ENCODE measurements at places on chromosomes 2 and 18. TPM values are rescaled to one million over a fixed set of nuclear protein-coding genes. Genes with fewer than 3 reads are reported as not detected.
A peak's percentile ranks its signal among the peaks of the same experiment; 100 is the strongest.

DNA sequence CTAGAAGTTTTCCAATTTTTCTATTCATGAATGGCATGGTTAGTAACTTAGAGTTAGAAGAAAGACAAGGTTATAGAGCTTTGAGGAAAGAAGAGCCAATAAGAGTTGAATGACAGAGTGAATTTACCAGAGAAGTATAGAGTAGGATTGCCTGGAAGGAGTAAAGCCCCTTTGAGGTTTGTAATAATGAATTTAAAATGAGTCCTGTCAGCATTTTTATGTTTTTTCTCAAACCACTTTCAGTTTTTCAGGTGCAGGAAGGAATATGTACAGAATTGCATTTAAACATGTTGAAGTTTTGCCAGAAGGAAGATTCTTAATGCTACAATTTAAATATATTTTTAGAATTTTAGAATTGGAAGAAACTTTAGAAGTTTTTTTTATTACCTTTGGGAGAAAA lies 408.3 kb downstream of the DSC3 start:
- DNase-seq = peak; percentile 43

- DNase-seq = no peak
These were observed 63.0 kb downstream of the MAPK4 start for GRCh38 chr18:50622865-50623393.

DNA sequence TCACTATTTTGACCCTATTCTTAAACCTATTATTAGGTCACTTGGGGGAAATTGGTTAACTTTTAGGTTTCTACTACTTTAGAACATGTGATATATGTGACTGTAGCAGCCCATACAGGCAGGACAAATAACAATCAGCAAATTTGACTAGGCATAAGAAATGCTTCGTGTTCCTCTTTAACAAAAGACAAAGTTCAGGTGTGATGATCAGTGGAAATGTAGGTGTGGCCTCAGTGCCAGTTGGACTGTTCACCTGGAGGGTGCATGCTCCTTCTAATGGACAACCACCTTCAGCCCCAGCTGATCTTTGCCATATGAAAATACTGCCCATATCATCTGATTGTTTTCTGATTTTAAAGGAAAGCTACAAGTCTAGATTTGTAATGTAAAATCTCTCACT lies 6.4 kb downstream of the PDK1 start:
- DNase-seq = no peak

- DNase-seq = no peak
These were observed 54.7 kb upstream of the FZD7 start for GRCh38 chr2:201978986-201979385.

DNA sequence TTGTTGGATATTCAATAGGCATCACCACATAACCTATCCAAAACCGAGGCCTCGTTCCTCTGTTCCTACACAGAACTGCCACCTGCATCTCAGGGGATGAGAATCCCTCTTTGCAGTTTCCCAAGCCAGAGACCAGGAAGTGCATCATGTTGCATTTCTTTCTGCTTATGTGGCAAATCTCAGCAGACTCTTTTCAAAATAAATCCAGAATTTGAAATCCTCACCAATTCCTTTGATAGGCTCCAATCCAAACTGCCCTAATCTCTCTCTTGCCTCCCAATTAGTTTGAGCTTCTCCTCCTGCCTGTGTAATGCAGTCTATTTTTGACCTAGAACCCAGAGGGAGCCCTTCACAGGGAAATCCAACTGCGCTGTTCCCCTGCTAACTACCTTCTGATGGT lies 215.5 kb downstream of the RNF144A start:
- no peak for DNase-seq

DNA sequence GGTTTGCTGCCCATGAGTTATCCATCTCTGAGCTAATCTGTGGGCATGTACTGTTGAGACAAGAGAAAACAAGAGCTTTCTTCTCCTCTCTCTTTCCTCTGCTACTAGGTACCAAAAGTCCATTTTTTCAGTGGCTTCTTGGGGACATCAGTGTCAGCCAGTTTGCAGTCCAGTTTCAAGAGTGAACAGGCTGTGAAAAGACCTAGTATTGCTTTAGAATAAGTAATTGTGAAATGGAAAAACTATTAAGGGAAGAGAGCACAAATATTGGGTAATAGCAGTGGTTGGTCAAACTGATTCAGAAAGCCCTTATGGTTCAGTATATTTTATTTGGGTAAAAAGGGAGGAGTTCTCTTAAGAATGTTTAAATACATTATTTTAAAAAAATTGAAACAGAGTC lies 33.0 kb upstream of the MEP1B start:
- no peak for DNase-seq

DNA sequence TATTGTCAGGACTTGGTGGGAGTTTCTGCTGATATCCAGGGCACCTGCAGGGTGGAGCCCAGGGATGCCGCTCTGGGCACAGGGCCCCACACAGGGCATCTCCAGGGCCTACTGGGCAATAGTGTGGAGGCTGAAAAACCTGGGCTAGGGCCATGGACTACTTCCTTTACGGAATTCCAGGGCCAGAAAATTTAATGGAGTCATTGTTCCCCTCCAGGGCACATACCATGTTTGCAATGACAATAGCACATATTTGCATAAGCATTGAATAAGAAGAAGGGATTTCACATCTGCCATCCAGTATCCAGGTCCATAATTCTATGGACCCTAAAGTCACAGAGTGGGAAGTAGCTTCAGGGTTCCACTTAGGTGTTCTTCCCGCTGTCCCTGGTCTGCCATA lies 103.8 kb upstream of the TPO start:
- DNase-seq = no peak

- DNase-seq = no peak
These were observed 163.8 kb downstream of the FAM210A start for GRCh38 chr18:13562494-13563029.

DNA sequence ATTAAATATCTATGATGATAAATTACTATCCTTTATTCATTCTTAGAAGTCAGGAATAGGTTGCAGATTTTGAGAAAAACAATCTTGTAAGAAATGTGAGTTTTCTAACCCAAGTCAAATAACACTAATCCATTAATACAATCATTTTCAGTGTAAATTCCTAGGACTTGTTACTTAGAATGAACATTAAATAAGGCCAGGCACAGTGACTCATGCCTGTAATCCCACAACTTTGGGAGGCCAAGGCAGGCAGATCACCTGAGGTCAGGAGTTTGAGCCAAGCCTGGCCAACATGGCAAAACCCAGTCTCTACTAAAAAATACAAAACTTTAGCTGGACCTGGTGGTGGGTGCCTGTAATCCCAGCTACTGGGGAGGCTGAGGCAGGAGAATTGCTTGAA lies 45.8 kb upstream of the CDKL4 start:
- DNase-seq = no peak

GRCh38 chr2:25297738-25298137 lies 44.0 kb downstream of the DNMT3A start:
- DNase-seq = no peak

GRCh38 chr2:178517496-178517895 lies 37.2 kb downstream of the PLEKHA3 start:
- no peak for DNase-seq

DNA sequence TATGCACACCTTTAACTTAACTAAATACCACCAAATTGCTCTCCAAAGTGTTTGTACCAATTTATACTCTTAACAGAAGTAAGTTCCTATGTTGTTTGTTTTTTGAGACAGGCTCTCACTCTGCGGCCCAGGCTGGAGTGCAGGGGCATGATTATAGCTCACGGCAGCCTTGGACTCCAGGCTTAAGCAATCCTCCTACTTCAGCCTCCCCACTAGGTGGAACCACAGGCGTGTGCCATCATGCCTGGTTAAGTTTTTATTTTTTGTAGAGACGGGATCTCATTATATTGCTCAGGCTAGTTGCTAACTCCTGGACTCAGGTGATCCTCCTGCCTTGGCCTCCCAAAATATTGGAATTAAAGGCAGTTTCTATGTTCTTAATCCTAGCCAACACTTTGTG lies 13.1 kb upstream of the NAB1 start:
- no peak for DNase-seq

DNA sequence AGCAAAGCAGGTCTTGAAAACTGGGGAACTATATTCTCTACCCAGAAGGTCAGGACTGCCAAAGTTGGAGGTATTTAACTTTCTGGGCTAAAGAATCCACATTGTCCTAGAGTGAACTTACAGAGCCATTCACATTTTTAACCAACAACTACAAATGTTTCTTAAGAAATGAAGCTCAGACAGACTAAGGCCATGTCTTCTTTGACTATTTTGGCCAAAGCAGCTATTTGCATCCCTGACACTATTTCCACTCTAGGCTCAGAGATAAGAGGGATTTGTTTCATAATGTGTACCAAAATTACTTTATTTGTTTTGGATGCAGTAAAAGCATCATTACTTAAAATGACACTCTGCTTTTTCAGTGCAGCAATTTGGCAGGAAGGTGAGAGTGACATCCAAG lies 18.1 kb downstream of the PID1 start:
- DNase-seq = no peak

DNA sequence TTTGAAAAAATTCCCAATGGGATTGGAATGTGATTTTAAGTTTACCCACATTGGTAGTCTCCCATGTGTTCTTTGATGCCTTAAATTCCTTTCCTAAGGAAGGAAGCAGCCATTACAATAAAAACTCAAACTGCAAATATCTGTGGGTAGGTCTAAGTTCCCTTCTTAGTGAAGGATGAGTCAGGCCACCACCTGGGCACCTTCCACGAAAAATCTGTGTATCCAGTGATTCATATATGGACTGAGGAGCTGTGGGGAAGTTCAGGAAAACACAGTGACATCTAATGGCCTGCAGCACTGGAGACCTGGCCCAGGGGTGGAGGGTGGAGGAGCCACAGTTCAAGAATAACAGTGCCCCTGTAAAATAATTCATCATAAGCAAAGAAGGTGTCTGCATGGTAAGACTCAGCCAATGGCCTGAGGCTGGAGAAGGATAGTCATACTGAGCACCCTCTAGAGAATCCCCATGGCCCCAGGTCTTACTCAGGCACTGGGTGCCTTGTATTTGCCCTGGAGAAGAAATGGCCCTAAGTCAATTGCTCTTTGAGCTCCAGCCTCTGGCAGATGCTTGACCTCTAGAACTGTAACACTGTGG lies 248.6 kb downstream of the SP3 start:
- no peak for DNase-seq

- DNase-seq = peak; percentile 95
These were observed at the start of gene QPCT for GRCh38 chr2:37344453-37345361. Gene QPCT (plus strand): TSS chr2:37344630. CDS start chr2:37344732, 102 bp downstream.

DNA sequence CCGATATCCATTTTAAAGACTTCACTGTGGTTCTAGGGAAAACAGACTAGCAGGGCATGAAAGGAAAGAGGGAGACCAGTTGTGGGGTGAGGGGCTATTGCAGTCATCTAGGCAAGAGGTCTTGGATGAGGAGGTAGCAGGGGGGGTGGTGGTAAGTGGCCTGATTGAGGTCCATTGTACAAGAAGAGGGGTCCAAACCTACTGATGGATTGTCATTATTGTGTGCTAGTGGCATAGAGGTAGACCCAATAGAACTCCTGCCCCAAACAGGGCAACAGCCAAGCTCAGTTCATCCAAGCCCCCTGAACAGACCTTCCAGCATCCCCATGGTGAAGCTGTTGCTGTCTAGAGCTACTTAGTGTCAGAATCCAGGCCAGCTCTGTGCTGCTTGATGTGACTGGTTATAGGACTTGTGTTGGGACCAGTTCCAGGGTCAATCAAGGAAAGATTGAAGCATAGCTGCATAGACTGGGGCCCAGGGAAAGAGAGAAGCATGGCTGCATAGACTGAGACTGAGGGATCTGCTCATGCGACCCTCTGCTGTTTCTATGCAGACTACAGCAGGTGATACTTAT lies 7.0 kb downstream of the ASAP2 start:
- no peak for DNase-seq

DNA sequence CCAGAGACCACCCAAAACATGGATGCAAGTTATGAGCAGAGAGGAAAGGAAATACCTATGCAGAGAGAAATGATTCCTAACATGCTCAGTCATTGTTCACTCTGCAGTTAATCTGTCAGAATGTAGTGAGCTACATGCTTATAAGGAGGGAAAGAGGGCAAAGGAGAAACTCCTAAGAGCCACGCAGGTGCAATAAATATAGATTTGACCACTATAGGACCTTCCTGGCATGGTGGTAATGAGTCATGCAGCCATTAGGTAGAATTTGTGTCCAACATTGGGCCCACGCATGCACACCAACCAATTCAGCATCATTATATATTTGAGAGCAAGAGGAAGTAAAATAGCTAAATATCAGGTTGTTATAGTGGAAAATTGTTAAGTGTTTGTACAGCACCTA lies 699.9 kb downstream of the DSC3 start:
- DNase-seq = no peak

- no peak for DNase-seq
These were observed 104.3 kb downstream of the VWC2L start for GRCh38 chr2:214515111-214515510.

- no peak for DNase-seq
These were observed 32.5 kb upstream of the WIPF1 start for GRCh38 chr2:174630107-174630506.

GRCh38 chr2:40255103-40255502 lies 196.8 kb downstream of the SLC8A1 start:
- peak; percentile 30 for DNase-seq

MYOM1 gene
- total RNA-seq = 1.8 TPM

ODC1 gene
- total RNA-seq = 109 TPM

CTAGE1 gene
- not detected for total RNA-seq

FTCDNL1 gene
- 5.0 TPM for total RNA-seq

SEH1L gene
- 45.7 TPM for total RNA-seq

TMBIM1 gene
- 187 TPM for total RNA-seq

SFXN5 gene
- 17.0 TPM for total RNA-seq

PCARE gene
- total RNA-seq = not detected

ZC3H15 gene
- 71.9 TPM for total RNA-seq

PAIP2B gene
- total RNA-seq = 0.59 TPM

OTOS gene
- not detected for total RNA-seq

All from osteoblast (primary cell).